Inflammatory macrophage treated with lipopolysaccharide for 1 hour (primary cell): ENCODE measurements at places on chromosomes 3 and 15.

GRCh38 chr3:107630779-107631178 is 108.0 kb downstream of the BBX start:
- DNase-seq: peak; percentile 31

DNA sequence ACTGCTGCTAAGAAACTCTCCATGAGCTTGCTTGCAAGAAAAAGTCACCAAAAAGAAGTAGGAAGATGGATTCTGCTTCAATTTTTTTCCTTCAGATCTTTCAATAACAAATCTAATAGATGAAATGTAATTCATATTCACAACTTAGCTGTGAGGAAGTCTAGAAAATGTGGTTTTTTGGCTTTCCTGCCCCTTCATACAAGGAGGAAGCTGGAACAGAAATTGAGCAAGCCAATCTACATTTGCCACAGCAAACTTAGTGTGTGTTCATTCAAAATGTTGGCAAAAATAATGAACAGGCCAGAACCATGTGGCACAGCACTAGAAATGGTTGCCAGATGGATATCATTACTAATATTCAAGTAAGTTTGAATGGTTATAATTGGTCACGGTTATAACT is 93.2 kb upstream of the NEDD4 start:
- DNase-seq: no peak

DNA sequence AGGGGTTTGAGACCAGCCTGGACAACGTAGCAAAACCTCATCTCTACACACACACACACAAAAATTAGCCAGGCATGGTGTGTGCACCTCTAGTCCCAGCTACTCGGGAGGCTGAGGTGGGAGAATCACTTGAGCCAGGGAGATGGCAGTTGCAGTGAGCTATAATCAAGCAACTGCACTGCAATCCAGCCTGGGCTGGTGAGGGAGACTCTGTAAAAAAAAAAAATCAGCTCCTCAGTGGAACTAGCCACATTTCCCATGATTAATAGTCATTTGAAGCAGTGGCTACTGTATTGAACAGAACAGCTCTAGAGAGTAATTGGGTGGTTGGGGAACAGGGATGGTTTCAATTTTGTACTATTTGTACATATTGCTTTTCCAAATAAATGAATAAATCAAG is 11.5 kb upstream of the FBXO40 start:
- DNase-seq: no peak

- DNase-seq: peak; percentile 93
These were observed 177.1 kb downstream of the CD47 start for GRCh38 chr3:107913701-107914100.

DNA sequence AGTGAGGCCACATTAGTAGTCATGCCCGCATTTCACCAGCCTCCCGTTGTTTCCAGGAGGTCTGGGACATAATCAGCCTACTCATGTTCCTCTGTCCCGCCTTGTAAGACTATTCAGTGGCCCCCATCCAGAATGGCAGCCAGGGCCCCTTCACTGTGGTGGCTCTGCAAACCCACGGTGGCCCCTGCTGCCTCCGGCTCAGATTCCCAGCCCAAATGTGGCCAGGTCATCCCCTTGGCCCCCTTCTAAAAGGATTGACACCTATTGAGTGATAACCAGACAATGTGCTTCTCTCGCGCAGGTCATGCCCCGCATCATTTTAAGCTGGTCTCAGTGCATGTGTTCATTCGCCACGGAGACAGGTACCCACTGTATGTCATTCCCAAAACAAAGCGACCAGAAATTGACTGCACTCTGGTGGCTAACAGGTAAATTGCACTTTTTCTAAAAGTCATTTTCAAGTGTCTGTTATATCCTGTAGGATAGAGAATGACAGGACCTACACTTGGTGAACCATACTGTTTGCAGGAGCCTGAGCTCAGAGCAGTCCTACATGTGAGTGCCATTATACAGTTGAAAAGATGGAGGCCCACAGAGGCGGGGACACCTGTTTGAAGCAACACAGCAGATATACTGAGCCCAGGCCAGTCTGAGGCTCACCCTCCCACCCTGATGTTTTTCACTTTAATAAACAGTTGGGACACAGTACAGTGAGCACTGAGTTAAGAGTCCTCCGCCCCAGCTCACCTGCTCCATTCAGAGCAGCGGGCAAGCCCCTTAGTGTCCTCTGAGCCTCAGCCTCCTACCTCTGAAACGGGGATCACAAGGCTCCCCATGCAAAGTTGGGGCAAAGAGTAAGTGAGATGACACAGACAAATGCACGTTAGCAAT is 47.7 kb downstream of the PXYLP1 start:
- DNase-seq: peak; percentile 49

- peak; percentile 75 for DNase-seq
These were observed 26.5 kb downstream of the IQGAP1 start for GRCh38 chr15:90414408-90415028.
